NCI-H748 treated with DMSO at 0.1 percent for 48 hours (cell line): ENCODE measurements at places on chromosomes 11 and 22.

DNA sequence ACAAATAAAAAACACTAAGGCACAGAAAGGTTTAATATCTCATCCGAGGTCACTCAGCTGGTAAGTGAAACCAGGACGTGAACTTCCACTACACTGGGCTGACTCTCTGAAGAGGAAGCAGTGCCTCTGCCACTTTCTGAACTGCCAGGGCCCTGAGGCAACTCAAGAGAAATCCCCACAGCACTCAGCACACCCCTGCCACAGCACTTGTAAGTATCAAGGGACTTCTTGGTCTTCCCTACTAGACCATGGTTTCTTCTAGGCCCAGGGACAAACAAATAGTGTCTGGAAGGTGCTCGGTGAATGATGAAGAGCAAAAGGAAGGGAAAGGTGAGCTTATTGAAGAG lies 49.7 kb downstream of the RPL27A start:
- no peak for DNase-seq

- no peak for DNase-seq
Measured at GRCh38 chr11:35610631-35611030, 7.6 kb upstream of the FJX1 start.

DNA sequence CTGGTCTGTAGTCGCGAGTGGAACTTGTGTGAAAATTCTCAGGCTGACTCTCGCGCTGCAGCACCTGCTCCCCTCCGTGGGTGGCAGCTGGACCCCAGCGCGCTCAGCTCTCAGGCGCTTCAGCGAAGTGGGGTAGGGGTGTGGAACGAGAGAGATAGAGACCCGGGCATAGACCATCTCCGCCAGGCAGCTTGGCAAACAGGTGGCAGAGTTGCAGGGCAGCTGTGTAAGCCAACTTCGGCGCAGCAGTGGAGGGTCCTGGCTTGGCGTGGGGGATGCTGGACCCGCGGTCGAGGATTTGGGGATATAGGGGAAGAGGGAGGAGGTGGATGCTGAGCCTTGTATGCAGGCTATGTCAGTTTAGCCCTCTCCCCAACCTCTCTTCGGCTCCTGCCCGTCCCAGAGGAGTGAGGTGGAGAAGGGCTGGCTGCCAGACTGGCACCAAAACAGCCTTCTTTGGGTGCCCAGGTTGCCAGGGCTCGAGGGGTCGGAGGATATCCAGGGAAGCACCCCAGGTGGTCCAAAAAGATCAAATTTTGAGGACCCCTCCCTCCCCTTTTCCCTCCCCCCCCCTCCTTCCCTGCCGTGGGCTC lies 746 bp upstream of the CALCB start:
- no peak for DNase-seq

DNA sequence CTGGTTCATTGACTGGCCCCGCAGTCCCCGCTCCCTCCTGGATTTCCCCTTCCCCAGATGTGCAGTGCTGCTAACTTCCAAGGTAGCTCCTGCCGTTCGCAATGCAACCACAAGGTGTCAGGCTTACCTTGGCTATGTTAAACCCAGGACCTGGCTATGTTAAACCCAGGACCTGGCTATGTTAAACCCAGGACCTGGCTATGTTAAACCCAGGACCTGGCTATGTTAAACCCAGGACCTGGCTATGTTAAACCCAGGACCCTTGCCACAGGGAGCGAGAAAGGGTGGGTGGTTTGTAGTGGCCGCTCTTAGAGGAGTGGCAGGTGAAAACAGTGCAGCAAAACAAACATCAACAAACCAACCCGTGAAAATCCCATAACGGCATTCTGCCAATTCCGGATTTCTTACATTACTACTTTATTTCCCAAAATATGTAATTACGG lies 2.9 kb upstream of the ADAMTS8 start:
- peak; percentile 38 for DNase-seq

DNA sequence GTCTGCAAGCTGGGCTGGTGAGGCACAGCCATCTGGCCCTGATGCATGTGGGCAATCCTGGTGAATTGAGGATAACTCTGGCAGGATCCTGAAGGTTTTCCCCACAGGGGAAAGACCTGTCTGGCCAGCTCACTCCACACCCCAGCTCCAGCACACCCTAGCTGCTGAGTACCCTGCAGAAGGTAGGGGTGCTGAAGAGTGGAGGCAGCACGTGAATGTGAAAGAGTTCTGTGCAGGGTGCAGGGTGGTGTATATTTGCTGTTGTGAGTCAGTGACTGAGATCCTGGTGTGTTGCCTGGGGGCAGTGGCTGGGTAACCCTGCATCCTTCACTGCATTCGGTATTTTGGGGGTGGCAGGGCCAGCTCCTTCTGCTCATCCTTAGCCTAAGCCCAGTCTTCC lies 22.4 kb downstream of the DGAT2 start:
- no peak for DNase-seq

DNA sequence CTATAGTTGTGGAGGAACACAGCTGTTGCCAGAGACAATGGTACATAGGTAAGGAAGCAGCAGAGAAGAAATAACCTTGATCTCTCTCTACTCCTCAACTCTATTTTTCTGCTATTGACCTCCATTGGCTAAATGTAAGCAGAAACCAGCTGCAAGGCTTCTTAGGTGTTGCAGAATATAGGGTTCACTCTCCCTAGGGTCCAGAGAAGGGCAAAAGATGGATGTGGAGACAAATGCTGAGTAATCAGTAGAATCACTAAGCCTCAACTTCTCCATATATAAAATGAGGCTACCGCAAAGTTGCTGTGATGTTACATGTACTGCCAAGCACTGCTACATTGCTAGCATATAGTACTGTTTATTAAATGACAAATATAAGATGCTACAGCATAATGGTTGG lies 120.6 kb downstream of the PDE3B start:
- no peak for DNase-seq

DNA sequence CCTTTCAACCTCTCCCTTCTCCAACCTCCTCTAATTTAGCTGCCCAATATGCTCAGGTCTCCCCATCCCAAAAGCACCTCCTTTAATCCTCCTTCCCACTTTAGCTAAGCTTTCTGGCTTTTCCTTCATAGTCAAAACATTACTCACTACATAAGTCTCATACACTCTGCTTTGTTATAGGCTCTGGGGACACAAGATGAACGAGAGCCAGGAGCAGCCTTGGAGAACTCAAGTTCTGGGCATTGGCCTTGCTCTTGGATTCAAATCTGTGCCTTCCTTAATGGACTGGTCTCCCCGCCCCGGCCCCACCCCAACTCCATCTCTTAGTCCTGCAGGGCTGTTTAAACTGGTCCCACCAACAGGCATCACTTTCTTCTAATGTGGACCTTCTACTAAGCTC lies 11.4 kb upstream of the HPX start:
- DNase-seq: no peak

DNA sequence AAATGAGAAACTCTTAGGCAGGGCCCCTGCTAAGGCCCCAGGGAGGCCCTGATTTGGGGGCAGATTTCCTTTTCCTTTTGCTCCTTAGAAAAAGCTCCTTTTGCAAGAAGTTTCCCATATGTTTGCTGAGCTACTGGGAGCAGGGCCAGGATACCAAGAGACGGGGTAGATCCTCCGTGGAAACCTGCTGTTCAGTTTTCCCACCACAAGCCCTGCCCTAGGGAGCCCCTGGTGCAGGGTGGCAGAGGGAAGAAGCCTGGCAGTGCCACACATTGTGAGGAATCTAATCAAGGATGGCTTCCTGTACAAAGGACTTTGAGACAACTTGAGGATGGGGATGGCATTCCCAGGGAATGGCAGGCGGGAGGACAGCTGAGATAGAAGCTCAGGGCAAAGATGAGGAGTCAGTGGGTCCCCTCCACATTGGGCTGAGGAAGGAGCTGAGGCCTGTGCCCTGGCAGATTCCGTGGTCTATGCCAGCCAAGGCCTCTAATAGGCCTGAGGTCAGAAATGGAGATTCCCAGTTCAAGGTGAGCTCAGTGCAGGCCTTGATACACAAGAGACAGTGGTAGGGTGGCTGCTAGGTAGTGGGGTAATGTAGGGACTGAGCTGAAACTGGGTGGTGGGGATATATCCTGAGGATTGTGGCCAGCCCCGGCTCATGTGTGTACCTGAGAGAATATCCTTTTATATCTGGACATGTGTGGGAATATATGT lies 15.0 kb downstream of the TUB start:
- no peak for DNase-seq

- DNase-seq: no peak
Measured at GRCh38 chr22:38944653-38945052, 12.8 kb upstream of the APOBEC3A start.

DNA sequence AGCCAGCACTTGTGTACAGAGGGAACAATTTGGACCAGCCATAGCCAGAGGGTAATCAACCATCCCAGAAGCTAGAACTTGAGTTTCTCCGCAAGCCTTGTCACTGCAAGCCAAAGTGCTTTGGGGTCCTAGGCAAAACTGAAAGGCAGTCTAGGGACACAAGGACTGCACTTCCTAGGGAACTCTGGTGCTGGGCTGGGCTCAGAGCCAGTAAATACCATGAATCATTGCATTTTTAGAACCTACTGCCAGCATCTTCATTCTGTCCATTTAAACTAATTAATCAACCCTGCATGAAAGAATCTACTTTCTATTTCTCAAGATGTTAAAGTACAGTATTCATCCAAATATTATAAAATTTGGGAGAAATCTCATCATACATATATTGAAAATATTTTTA lies 20.0 kb downstream of the PATE3 start:
- DNase-seq: no peak

- no peak for DNase-seq
Measured at GRCh38 chr22:47106806-47107205, 344.4 kb downstream of the TBC1D22A start.

DNA sequence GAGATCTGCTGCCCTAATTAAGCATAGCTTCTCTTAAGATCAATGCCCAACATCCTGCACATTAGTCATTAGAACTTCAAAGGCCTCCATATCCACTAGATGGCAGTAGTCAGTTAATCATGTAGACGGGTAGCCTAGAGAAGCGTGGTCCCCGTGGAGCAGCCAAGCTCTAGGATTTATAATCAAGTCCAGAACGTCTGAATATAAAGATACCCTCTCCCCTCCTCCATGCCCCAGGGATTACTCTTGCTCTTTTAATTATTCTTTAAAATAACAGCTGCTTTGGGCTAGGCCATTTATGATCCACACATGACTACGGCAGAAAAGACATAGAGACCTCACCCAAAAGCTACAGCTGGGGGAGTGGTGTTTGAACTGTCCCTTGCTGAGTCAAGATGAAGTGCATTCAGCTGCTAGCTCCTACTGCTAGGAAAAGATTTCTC lies 327.6 kb upstream of the PLET1 start:
- peak; percentile 84 for DNase-seq

DNA sequence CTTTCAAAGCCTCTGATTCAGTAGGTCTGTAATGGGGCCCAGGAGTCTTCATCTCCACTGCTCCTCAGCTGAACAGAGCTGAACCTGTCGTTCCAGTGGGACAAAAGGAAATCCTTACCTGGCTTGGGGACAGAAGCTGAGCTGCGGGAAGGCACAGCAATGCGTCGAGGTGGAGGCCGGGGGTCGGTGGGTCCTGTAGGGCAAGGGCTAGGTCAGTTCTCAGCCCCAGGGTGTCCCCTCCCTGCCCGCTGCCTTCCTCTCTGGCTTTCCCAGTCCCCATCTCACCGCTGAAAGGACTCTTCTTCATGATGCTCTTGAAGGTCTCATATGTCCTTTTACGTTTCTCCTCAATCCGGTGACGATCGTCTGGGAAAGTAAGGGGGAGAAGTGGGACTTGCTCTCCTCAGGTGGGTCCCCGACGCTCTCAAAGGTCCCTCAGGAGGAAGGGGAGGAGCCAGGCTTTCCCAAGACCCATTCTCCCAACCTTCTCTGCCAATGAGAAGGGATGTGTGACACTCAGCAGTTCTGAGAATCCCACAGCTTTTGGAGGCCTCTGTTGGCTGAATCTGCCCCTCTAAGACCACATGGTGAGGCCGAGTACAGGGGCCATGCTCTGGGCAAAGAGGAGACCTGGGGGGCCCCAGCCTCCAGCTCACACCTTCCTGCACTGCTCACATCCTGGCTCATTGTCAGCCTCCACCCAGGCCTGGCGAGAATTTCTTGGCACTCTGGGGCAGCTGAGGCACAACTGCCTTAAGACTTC lies 7.0 kb downstream of the RELA start:
- DNase-seq: no peak

DNA sequence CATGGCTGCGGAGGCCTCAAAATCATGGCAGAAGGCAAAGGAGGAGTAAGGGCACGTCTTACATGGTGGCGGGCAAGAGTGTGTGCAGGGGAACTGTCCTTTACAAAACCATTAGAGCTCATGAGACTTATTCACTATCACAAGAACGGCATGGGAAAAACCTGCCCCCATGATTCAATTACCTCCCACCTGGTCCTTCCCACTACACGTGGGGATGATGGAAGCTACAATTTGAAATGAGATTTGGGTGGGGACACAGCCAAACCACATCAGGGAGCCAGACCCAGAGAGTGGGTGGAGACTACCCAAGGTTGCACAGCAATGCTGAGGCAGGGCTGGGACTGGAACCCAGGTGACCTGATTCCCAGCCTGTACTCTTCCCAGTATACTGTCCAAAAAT lies 8.6 kb upstream of the TMPRSS6 start:
- DNase-seq: no peak

- no peak for DNase-seq
Measured at GRCh38 chr22:23380230-23380573, 199.9 kb downstream of the IGLL1 start.

- DNase-seq: no peak
Measured at GRCh38 chr11:121040614-121041002, 16.7 kb downstream of the TBCEL start.

GRCh38 chr11:12815129-12815480 lies 140.9 kb downstream of the TEAD1 start:
- DNase-seq: no peak

- DNase-seq: no peak
Measured at GRCh38 chr11:18229501-18229900, 7.1 kb downstream of the SAA4 start.

- DNase-seq: no peak
Measured at GRCh38 chr22:26835929-26836528, 178.6 kb downstream of the MIAT start.
